ENCODE measurements at places on chromosomes 16 and 17.

DNA sequence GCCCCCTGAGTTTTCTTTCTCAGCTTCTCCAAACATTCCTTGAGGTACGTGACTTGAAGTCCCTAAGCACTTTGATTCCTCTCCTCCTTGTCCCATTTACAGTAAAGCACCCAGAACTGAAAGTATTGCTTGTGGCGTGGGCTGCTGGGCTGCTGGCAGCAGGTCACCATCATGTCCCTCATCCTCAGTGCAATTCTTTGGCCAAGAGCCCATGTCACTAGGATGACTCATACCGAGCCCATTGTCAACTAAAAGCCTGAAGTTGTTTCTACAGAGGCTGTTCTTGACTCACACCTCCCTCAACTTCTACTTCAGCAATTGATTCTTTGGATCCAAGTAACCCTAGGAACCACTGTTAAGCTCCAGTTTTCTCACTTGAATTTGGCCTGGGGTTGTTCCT lies 54.3 kb downstream of the KPNA2 start:
- no peak for DNase-seq

DNA sequence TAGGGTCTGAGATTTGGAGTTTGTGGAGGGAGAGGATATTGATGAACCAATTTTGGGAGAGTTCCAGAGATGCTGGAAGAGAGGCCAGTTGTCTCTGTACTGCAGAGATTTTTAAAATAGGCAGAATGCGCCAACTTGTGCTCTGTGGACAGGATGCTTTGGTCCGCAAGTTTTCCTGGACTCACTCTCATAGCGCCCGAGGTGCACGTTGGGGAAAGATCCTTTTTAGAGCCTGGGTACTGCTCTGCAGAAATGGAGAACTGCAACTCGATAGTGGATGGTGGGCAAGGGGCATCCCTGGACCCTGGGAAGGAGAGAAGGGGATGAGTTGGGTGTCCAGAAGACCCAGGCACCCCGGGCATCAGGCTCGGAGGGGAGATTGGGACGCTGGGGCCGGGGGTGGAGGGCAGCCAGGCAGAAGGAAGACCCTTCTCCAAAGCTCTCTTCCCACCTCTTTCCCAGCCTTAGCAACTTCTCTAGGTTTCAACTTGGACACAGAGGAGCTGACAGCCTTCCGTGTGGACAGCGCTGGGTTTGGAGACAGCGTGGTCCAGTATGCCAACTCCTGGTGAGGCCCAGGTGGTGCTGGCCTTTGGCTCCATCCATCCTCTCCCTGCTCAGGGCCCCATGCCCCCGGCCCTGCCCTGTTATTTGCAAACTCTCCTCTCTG lies 590 bp downstream of the ITGAX start:
- DNase-seq, result no peak

GRCh38 chr16:55357241-55357640 lies 33.2 kb downstream of the IRX6 start:
- no peak for DNase-seq

- DNase-seq, result no peak
These were observed 62.0 kb upstream of the MARCHF10 start for GRCh38 chr17:62870030-62870541.

- DNase-seq, result no peak
These were observed 134.4 kb downstream of the ZFHX3 start for GRCh38 chr16:72913551-72913950.

DNA sequence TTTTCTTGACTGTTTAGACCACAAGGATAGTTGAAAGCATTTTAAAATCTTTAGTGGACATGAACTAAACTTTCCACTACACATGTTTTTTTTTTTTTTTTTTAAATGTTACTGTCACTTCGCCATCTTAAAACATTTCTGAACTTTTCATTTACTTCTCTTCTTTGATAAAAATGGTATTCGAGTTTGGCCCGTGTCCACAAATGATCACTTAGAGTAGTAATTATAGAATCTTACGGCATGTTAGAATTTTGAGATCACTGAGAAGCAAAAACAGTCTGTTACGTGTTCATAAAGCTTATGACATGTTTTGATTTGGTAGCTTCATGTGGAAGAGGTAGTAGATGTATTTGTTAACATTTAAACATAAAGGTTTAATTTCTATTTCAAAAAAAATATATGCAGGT lies 1.1 kb downstream of the NSRP1 start:
- DNase-seq, result no peak

GRCh38 chr17:78362671-78363070 lies 2.8 kb upstream of the SOCS3 start:
- DNase-seq, result no peak

DNA sequence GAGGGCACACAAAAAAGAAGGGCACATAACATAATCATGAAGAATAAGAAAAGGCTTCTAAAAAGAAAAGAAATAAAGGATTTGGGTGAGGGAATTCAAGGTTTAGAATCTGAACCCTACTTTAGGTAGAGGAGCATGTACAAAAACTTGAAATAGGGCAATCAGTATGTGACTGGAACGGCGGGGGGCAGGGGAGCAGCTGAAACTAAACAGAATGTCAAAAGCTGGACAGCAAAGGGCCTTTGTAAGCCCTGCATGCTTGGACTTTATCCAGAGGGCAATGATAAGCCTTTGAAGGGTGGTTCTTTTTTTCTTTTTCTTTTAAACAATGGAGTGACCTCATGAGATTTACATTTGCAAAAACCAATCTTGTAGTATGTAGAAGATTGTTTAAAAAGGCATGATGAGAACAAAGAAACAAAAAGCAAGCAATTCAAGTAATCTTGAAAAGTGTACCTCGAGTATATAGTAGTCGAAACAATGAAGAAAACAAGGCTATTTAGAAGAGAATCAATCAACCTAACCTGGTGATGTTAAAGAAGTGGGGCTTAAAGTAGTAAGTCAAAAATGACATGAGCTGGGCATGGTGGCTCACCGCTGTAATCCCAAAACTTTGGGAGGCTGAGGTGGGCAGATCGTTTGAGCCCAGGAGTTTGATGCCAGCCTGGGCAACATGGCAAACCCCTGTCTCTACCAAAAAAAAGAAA lies 46.7 kb upstream of the ANKFY1 start:
- DNase-seq, result no peak
